ENCODE measurements at places on chromosomes 6 and 20. TPM values are rescaled to one million over a fixed set of nuclear protein-coding genes. Genes with fewer than 3 reads are reported as not detected.

The OXT gene
- not detected for total RNA-seq

DNA sequence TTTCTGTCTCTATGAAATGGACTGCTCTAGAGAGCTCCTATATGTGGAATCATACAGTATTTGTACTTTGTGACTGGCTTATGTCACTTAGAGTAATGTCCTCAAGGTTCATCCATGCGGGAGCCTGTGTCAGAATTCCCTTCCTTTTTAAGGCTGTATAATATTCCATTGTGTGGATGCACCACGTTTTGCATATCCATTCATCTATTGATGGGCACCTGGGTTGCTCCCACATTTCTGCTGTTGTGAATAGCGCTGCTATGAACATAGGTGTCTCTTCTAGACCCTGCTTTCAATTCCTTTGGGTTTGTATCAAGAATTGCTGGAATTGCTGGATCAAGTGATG, 155.4 kb downstream of the BMP7 start:
- no peak for DNase-seq

The DLK2 gene
- 1.6 TPM for total RNA-seq

The CLVS2 gene
- total RNA-seq: 1.3 TPM

The NPEPL1 gene
- total RNA-seq: 34.0 TPM

DNA sequence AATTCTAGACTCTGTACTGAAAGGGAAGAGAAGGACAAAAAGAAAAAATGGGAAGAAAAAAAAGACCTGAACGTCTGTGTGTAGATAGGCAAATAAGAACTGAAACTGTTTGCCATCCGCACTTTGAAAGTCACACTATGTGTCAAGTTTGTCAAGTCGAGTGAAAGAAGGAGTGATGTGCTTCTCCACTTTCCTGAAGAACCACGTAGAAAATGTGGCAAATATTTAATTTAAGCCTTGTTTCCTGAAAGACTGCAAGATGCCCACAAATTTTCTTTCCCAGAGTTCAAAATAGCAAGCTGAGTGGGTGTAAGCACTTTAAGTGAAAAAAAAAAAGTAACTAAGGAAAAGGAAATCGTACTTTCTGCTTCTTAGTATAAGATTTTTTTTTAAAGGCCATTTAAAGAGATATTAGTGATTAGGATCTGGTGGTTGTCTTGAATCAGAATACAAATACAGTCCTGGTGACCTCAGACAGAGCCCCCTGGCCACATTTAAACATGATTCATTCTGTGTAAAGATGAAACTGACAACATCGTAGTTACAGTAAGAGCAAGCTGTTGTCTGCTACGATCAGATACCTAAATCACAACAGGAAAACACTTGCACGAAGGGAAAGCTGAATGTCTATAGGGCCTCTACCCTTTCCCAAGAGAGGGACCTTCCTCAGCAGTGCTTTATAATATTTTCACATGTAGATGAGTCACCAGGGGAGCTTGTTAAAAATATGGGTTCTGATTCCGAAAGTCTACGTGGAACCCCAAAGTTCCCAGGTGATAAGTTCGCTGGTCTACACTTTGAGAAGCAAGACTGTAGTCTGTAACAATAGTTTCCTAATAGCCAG, 102.3 kb downstream of the HIVEP2 start:
- no peak for DNase-seq

GRCh38 chr6:148064406-148065134, 278.1 kb upstream of the SASH1 start:
- DNase-seq: no peak

DNA sequence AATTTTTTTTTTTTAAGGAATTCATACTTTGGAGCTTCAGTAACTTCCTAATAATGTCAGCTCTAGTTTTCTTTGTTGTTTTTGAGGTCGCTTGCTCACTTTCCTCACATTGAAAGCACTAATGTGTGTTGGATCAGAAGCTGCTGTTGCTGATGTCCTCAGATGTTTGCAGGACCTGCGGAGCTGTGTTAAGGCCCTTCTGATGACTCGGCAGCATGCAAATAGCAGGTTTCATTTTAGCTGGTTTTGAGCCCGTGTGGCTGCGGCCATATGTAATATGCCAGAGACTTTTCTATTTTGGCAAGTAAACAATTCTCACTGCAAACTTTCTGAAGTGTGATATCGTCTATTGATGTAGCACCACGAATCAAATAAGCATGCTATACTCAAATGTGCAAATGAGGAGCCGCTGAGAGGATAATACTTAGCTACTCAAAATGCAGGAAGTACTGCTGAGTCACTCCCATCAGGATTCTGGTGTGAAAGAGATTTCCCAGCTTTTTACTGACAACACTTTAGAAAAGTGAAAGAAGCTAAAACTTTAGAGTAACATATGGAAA, 187.8 kb downstream of the SASH1 start:
- no peak for DNase-seq
